NB4 (cell line): ENCODE measurements at places on chromosomes 2 and 18.

DNA sequence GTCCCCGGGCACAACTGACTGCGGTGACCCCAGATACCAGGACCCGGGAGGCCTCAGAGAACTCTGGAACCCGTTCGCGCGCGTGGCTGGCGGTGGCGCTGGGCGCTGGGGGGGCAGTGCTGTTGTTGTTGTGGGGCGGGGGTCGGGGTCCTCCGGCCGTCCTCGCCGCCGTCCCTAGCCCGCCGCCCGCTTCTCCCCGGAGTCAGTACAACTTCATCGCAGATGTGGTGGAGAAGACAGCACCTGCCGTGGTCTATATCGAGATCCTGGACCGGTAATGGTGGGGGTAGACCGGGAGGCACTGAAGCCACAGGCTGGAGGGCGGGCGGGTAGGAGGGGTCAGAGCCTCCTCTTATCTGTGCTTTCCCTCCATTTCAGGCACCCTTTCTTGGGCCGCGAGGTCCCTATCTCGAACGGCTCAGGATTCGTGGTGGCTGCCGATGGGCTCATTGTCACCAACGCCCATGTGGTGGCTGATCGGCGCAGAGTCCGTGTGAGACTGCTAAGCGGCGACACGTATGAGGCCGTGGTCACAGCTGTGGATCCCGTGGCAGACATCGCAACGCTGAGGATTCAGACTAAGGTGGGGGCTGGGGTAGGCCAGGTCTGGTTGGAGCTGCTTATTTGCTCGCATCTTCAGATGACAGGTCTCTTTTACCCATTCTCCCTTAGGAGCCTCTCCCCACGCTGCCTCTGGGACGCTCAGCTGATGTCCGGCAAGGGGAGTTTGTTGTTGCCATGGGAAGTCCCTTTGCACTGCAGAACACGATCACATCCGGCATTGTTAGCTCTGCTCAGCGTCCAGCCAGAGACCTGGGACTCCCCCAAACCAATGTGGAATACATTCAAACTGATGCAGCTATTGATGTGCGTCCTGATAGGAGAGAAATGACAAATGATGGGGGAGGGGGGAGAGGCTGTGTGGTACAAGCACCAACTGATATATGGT is 780 bp downstream of the HTRA2 start:
- peak; percentile 70 for DNase-seq

DNA sequence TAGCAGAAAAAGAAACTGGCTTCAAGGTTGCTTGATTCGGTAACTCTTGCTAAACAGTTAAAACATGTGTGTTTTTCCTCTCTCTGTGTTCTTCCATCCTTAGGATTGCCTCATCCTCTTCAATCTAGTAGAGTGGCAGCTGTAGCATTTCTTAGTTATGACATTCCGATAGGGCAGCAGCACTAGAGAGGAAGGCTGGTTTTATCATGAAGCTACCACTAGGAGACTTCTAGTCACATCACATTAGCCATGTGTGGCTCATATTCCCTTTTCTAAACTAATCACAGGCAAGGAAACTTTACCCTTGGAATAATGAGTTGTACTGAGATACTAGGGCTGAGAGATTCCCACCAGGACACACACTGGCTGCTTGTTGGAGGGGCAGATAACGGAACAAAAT is 187.6 kb downstream of the DOK6 start:
- no peak for DNase-seq

- DNase-seq, result no peak
Observed at GRCh38 chr2:162382278-162382677, 38.3 kb downstream of the GCA start.

- no peak for DNase-seq
Observed at GRCh38 chr2:23705771-23706612, 220.9 kb downstream of the ATAD2B start.

- DNase-seq, result peak; percentile 92
Observed at GRCh38 chr2:216485745-216486144, 12.9 kb upstream of the RPL37A start.

DNA sequence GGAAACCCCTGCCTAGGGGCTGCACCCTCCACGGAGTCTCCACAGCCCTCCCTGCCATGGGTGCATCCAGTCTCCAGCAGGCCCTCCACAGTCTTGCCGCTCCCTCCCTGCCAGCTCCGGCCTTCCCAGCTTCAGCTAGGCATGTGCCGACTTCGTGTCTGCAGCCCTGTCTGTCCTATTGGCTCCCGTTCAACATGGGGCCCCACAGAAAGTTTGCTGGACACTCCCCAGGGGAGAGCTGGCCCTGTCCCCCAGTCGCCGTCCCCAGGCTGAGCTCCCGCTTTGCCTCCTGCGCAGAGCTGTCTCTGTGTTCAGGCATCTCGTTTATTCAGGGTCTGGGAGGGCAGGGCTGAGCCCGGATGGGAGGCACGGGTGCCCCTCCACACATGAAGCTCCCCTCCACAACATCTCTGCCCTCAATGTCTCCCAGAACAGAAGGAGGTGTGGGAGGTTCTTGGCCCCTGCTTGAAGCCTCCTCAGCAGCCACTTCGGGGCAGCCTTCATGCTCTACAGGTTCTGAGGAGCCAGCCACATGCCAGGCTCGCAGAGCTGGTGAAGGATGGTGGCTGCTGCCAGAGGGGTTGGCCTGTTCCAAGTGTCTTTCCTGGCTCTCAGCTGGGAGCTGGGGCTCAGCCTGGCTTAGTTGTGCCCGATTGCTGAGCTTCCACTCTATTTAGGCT is 120.1 kb upstream of the PXDN start:
- DNase-seq, result no peak

- DNase-seq, result no peak
Observed at GRCh38 chr2:95313296-95314131, 16.4 kb downstream of the KCNIP3 start.

DNA sequence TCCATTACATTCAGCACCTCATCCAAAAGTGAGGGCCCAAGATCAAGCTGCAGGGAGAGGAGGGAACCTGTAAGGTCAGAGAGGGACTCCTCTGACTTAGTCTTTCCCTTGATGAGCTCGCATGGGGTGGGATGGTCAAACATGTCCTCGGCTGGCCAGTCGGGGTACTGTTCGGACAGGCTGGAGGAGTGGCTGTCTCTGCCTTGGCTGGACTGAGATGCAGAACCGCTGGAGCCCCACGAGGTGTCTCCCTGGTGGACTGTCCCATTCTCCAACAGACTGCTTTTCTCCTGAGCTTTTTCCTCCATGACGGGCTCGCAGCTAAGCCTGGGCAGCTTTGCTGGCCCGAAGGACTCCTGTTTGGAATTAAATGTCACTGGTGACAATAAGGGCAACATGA is 25.6 kb downstream of the CDC42EP3 start:
- no peak for DNase-seq

DNA sequence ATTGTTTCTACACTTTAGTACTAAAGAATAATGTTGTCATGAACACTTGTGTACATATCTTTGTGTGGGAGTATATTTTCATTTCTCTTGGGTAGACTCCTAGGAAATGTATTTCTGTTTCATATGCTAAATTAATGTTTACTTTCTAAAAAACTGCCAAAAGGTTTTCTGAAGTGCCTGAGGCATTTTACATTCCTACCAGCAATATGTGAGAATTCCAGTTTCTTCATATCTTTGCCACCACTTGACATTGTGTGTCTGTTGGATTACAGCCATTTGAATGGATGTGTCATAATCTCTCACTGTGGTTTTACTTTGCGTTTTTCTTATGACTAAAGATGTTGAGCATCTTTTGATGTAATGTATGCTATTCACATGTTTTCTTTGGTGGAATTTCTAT is 428.2 kb upstream of the KCNH7 start:
- DNase-seq, result no peak

DNA sequence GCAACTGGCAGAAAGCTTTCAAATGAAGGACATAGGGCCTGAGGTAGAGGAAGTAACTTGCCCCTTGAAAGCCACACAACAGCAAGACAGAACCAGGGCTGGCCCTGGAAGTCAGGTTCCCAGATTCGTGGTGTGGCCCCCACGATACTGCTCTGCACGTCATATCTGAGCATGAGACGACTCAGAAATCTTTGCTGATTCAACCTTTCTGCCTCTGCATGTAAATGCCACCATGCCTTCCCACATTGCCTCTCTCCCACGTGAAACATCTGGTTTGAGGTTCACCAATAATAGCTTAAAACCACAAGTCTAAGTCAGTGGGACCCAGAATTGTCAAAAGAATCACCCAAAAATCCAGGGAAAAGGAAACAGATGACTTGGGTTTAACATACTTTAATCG is 214.0 kb upstream of the TRIB2 start:
- peak; percentile 74 for DNase-seq

- no peak for DNase-seq
Observed at GRCh38 chr2:143398781-143399180, 269.6 kb downstream of the ARHGAP15 start.

GRCh38 chr18:6069539-6069938 is 174.2 kb upstream of the TMEM200C start:
- DNase-seq, result no peak
